ENCODE measurements at places on chromosomes 3 and 15.

GRCh38 chr3:51968170-51968775 lies 1.0 kb upstream of the PCBP4 start:
- no peak for DNase-seq

GRCh38 chr3:183792976-183793375 lies 32.4 kb downstream of the MAP6D1 start:
- DNase-seq = no peak

GRCh38 chr3:84980011-84980410 lies 21.2 kb downstream of the CADM2 start:
- DNase-seq = no peak

DNA sequence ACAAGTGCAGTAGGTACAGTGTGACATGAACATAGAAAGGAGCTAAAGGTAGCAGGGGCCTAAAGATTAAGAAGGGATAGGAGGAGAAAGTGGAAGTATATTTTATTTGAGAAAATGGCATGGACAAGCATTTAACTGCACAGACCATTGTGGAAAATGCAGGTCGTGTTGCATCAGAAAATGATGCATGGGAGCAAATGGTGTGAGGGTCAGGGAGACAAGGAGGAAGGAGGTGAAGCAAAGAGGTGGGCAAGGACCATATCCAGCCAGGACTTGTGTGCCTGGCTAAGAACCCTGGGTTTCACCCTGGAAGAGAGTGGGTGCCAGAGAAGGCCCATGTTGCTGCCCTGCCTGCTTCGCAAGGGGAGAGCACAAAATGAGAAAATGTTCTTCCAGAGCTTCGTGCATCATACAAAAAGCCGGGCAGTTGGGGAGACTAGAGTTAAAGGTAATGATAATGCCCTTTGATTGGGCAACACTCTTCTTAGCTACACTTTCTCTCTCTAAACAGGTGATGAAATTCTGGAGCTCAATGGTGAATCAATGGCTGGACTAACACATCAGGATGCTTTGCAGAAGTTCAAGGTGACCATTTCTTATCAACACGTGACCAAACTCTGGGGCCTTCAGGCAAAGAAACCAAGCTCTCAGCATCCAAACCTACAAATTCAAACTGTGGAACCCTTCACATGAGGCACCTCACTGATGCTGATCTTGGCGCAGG lies 45.5 kb downstream of the STARD5 start:
- no peak for DNase-seq

- no peak for DNase-seq
Measured at GRCh38 chr3:128430301-128430700, 36.4 kb downstream of the DNAJB8 start.

- no peak for DNase-seq
Measured at GRCh38 chr15:40323953-40324937, 753 bp downstream of the INAFM2 start.

DNA sequence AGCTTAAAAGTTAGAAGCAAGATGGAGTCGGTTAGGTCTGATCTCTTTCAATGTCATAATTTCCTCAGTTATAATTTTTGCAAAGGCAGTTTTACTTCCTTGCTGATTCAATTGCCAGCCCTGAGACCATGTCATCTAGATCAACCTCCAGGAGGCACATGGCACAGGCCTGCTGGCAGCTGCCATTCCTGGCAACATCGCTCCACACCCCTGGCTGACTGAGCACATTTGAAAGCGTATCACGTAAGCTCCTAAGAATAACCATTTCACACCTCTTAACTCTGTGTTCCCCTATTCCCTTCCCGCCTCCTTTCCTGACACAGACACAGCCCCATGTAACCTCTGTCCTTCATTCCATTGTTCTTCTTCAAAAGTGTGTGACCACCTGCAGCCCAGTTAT lies 313.9 kb upstream of the CTNNB1 start:
- no peak for DNase-seq

- no peak for DNase-seq
Measured at GRCh38 chr3:13512451-13512850, 32.3 kb downstream of the HDAC11 start.

- no peak for DNase-seq
Measured at GRCh38 chr15:85178308-85178707, 196.7 kb downstream of the PDE8A start.

DNA sequence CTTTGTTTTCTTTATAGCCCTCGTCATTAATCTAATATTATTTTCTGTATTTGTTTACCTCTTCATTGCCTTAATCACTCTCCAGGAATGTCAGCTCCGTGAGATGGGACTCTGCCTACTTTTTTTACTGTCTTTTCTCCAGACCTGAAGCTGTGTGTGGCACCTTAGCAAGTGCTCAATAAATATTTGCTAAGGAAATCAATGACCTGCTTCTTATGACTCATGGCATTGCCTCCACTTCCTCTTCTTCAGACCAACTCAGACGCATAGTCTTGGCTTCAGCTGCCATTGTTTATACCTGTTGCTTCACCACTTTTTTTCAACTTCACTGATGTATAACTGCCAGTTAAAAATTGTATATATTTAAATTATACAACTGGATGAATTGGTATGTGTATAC lies 218.5 kb upstream of the CMC1 start:
- no peak for DNase-seq

GRCh38 chr3:79203144-79203519 lies 564.7 kb downstream of the ROBO1 start:
- no peak for DNase-seq

DNA sequence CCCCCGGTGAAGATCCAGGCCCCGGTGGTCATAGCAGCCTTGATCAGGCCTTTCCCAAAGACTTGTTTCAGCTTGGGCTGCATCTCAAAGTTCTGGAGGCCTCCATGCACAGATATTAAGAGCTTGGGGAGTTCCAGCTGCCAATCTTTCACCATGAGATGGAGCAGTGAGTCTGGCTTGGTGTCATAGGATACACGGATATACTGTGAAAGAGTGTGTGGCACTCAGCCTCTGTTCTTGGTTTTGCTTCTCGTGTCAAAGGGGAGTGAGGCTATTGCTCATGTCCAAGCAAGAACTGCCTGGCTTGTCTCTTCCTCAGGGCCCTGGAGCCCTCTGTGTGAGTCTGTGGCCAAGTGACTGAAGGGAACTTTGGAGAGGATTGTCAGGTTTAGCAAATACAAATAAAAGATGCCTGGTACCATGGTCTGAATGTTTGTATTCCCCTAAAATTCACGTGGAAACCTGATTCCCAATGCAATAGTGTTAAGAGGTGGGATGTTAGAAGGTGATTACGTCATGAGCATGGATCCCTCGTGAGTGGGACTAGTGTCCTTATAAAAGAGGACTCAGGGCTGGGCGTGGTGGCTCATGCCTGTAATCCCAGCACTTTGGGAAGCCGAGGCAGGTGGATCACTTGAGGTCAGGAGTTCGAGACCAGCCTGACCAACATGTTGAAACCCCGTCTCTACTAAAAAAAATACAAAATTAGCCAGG lies 33.5 kb downstream of the TRPM1 start:
- DNase-seq = no peak

- no peak for DNase-seq
Measured at GRCh38 chr3:136919799-136920580, 37.8 kb upstream of the IL20RB start.

All from fibroblast of the conjunctiva (primary cell).